HT-29 (cell line): ENCODE measurements at places on chromosomes 7 and 10. TPM values are rescaled to one million over a fixed set of nuclear protein-coding genes. Genes with fewer than 3 reads are reported as not detected.

DNA sequence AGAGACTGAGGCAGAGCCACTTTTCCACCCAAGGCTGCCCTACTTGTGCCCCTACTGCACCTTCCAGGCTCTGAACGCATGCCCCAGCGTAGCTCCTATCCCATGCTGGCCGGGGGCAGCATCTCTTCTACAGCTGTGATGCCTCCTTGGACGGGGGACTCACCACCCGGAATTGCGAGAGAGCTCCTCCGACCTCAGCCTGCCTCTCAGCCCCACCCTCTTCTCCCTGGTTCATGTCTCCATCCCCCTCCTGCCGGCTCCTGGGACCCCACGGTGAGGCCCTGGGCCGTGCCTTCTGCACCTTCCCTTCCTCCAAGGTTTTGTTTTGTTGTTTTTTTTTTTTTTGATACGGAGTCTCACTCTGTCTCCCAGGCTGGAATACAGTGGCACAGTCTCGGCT is 112.4 kb downstream of the MICALL2 start:
- DNase-seq: no peak

DNA sequence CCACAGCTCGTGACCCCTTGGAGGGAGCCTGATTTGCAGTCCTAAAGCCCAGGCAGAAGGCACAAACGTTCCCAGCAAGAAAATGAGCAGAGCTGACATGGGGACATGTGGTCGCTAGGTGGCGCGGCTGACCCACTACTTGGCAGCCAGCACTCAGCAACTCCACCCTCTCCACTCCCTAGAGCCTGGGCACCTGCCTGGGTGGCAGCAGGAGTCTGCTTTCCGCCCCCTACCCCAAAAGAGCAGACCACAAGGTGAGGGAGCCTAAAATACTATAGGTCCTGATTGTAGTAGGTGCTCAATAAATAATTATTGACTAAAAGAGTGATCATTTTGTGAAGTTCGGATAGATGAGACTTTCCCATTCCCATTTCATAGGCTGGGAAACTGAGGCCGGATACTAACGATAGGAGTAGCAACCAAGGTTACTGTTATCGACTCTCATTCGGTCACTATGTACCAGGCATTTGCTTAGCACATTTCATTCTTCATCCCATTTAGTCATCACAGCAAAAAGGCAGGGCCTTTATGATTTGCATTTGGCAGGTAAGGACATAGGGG is 57.4 kb downstream of the NEUROG3 start:
- peak; percentile 84 for DNase-seq

DNA sequence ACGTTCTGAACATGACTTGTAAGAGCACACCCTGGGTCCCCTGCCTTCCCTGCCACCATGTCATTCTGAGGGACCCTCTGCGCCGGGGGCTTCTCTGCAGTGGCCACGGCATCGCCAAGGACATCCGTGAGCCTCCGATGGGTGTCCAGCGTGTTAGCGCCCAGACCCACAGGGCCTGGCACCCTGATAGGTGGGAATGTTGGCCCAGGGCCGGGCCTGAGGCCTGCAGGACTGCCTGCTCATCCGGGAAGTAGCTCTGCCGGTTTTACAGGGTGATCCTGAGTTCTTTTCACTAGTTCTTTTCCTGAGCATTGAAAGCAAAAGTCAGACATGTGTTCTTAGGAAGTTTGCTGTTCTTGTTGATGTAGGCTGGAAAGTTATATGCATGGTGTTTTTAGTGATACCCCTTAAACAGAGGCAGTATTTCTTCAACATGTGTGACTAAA is 54.5 kb downstream of the WDR37 start:
- peak; percentile 56 for DNase-seq

GRCh38 chr7:103660455-103661371 is 214.7 kb upstream of the SLC26A5 start:
- DNase-seq: peak; percentile 87

DNA sequence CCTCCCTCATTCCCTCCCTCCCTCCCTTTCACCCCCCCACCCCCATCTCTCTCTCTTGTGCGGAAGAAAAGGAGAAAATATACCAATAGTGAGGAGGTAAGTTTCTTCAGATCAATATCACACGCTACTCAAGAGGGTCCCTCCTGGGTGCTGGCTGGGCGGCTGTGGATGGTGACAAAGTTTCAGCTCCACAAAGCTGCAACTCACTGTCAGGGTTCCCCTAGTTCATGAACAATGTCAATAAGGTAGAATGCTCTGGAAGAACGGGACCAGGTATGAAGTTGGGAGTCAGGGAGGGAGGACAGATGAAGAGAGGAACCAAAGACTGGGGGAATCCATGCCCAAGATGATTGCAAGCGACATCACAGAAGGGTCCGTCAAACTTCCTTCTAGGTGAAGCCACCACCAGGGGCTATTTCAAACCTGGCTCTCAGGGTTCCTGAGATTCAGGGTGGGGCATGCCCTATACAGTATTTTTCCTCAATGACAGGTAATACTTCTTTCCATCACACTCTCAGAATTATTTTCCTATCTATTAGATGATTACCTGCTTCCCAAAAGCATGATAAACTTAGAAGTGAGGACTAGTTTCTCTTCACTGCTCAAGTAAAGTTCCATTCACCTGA is 1.4 kb upstream of the PDE1C start:
- DNase-seq: no peak

GRCh38 chr7:69882269-69882668 is 284.0 kb downstream of the AUTS2 start:
- DNase-seq: no peak

GRCh38 chr10:28375399-28376354 is 72.8 kb upstream of the MPP7 start:
- peak; percentile 88 for DNase-seq

DNA sequence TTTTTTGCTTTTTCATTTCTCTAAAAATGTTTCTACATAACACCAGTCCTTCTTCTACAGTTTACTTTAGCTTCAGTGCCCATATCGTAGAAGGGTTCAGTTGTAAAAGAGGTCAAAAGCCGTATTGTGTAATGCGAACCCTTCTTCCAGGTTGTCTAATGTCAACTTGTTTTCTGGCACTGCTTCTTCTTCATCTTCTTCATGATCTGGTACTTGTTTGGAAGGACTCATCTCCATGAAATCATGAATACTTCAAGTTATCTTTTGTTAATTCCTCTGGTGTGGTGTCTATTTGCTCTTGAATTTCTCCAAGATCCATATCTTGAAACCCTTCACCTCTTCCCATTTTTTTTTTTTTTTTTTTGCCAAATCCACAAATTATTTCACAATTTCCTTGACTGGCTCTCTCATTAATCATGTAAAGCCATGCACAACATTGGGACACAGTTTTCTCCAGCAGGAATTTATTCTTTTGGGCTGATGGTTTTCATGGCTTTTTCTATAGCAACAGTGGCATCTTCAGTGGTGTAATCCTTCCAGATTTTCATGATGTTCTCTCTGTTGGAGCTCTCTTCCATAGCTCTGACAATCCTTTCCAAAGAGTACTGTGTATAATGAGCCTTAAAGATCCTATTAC is 85.1 kb downstream of the CPED1 start:
- no peak for DNase-seq

DNA sequence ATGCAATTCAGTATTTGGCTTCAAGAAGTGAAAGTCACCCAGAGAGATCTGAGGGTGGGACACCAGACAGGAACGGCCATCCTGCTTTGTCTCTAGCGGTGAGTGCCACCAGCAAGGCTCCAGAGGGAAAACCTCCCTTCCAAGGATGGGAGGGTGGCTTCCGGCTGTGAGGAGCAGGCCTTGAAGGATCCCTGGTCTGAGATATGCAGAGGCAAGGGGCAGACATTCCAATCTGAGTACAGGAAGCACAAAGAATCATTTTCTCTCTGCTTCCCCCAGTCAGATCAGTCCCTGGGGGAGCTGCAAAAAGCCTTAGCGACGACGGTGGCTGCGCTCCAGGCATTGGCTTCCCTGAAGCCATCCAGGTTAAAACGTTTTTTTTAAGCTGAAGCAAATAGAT is 167.4 kb downstream of the TEX36 start:
- DNase-seq: no peak

DNA sequence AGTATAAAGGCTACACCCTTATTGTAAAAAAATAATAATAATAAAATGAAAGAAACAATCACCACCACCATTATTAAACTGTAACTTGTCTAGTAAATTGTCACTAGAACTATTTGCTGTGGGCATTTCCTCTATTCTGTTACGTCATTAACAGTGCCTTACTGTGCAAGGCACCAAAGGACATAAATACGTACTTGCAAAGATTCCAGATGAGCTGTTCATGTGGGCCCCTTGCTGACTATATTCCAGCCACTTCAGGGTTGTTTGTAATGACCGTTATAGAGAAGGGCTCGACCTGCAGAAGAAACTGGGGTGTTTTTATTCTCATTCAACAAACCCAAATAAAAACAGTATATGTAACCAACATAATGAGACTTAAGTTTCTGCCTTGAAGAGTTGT is 60.4 kb downstream of the KLRG2 start:
- DNase-seq: no peak

Gene TMEM196
- total RNA-seq: not detected in 2 replicates

Gene CDHR3
- 17.3 and 20.4 TPM in 2 replicates for total RNA-seq

Gene DYDC2
- not detected in 2 replicates for total RNA-seq

Gene MKRN1
- total RNA-seq: 52.5 and 61.8 TPM in 2 replicates
